ENCODE measurements at places on chromosomes 16 and 17.
A peak's percentile ranks its signal among the peaks of the same experiment; 100 is the strongest.

- no peak for DNase-seq
These were observed 2.2 kb downstream of the PLA2G15 start for GRCh38 chr16:68247400-68247799.

- DNase-seq = no peak
These were observed 39.7 kb downstream of the RGS9 start for GRCh38 chr17:65176646-65177409.

DNA sequence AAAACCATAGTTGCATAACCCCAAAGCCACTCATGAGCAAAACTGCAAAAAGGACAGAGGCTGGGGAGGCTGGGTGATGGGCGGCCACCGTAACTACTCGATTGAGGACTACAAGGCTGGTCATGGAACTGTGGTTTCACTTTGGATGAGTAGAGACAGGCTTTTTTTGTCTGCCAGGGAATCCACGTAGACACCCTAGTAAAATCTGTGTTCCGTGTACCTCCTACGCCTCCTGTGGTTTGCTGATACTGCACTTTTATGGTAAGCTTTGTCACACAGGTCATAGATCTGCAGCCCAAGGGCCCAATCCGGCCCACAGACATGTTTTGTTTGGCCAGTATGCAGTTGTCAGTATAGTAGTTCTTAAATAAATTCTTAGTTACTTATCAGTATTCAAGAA, 2.2 kb upstream of the TLCD3B start:
- DNase-seq = no peak

DNA sequence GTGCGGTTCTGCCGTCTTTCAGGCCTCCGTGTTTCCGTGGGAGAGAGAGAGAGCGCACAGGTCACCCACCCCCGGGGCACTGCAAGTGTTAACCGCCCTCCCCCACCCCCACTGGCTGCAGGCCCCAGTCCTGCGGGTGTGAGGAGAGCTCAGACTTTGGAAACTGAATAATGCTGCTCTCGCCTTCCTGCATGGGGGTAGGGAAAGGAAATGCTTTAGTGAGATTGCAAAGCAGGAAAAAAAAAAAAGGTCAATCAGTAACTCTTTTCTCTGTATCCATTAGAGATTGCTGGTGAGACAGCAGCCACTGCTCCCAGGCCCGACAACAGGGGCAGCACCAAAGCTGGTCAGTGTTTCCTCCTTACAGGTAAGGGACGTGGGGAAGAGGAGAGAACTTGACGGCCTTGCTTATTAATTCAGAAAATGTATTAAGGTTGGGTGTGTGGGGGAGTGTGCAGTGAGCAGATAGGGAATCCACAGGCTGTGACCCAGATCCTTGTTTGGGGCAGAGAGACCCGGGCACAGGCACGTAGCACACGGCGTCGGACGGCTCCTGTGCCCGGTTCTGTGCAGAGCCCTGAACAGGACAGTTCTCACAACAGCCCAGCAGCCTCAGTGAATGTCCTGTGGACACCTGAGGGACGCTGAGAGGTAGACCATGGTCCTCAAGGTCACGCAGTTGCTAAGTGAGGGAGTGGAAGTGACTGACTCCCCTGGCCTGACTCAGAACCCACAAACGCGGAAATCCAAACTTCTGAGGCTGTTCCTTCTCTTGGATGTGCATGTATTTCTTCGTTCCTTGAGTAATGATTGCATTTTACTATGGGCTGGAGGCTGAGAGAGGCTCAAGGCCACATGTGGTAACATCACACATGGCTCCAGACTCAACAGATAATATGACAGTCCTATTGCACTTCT, 156.5 kb downstream of the FOXL1 start:
- DNase-seq = no peak

DNA sequence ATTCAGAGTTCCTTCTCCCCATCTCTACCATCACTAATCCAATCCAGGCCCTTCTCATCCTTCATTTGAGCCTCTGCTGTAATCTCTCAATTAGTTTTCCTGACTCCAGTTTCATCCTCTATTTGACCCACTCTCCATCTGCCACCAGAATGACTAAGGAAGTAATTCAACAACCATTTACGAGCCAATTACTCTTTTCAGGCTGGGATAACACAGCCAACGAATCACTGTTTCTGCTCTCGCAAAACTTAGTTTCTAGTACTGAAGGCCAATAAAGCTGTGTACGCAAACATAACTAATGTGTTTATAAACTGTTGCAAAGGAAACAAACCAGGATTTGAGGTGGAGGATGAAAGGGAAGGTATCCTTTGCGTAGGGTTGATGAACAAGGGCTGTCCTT, 53.7 kb downstream of the MAP2K6 start:
- DNase-seq = no peak

DNA sequence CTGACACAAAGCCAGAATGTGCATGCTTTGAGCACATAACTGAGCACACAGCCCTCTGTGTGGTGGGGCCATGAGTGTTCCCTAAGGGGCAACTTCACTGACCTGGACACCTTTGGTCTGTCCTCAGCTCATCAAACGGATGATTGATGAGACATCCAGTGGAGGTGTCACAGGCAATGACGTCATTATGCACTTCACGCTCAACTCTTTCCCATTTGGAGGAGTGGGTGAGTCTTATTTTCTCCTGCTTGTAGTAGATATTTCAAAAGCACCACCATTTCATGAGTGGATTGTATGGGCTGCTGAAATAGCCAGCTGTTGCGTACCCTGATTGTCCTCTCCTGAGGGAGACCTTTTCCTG, 16.2 kb downstream of the ALDH3A2 start:
- DNase-seq = no peak

- no peak for DNase-seq
These were observed 25.3 kb downstream of the PRSS54 start for GRCh38 chr16:58269526-58269925.

- no peak for DNase-seq
These were observed 384.3 kb upstream of the PSMD7 start for GRCh38 chr16:73912281-73912680.

GRCh38 chr16:85637808-85638647, 24.9 kb downstream of the GSE1 start:
- no peak for DNase-seq

DNA sequence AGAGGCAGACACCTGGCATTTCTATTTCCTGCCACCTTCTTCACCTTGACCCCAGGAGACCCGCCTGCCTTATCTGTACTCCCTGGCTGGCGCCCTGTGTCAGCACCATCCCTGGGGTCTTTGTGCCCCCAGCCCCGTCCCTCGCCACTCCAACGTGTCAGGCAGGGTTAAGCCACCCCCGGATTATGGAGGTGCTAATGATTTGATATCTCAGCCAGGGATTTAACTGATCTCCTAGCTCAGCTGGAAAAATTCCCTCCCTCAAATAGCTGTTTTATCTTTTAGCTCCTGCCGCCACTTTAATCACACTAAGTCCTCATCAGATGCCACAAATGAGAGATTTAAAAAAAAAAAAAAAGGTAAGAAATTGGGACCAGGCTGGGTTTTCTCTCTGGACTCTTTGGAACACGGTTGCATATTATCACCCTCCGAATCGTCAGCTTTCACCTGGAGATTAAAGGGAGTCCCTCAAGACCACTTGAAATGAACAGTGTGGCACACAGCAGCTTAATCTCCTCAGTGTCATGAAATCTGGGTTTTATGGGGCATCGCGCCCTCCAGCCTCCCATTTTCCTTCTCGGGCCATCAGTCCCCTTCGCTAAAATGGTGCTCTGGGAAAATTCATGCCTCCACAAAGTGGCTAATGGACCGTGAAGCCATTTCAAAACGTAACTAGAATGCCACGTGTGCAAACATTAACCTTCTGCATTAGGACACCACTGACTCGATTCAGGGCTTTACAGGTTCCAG, 26.2 kb upstream of the WFDC1 start:
- peak; percentile 73 for DNase-seq

GRCh38 chr17:71184716-71185115, 936.1 kb upstream of the SOX9 start:
- DNase-seq = no peak

DNA sequence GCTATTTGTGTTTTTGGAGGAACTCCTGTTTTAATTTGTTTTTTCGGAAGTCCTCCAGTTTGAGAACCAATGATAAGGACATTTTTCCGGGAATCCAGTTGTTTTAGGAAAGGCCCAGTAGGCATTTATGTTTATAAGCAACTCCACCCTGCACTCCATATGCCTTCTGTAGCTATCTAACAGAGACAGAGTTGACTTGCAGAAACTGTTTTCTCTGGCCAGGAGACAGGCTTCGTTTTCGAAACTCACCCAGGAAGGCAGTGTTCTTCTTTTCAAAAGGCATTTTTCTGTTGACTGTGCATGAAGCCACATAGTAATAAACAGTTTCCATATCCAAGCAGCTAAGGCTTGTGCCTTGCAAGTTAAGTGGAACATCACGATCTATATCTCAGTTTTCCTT, 587.1 kb downstream of the WWOX start:
- no peak for DNase-seq

GRCh38 chr16:77549876-77550275, 115.0 kb upstream of the ADAMTS18 start:
- DNase-seq = no peak

- DNase-seq = peak; percentile 62
These were observed 791 bp downstream of the MCRIP2 start for GRCh38 chr16:642189-643049.

DNA sequence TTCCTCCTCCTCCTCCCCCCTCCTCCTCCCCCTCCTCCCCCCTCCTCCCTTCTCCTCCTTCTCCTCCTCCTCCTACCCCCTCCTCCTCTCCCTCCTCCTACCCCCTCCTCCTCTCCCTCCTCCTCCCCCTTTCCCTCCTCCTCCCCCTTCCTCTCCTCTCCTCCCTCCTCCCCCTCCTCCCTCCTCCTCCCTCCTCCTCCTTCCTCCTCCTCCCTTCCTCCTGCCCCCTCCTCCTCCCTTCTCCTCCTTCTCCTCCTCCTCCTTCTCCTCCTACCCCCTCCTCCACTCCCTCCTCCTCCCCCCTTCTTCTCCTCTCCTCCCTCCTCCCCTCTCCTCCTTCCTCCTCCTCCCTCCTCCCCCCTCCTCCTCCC, 6.6 kb upstream of the PDP2 start:
- DNase-seq = no peak

DNA sequence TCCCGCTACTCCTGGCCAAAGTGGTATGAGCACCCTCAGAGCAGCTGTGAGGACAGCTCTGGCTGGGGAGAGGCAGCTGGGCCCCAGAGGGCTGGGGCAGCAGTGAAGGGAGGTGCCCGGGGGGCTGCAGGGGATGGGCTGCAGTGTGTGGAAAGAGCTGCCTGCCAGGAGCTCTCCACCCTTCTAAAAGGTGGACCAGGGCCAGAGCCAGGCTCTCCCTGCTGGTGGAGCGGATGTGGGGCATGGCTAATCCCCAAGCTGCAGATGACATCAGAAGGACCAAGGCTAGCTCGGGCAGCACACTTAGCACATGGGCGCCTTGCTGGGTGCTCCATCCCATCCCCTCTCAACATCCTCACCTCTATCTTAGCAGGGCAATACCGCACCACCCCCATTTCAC, 103.1 kb downstream of the SDK2 start:
- peak; percentile 86 for DNase-seq

DNA sequence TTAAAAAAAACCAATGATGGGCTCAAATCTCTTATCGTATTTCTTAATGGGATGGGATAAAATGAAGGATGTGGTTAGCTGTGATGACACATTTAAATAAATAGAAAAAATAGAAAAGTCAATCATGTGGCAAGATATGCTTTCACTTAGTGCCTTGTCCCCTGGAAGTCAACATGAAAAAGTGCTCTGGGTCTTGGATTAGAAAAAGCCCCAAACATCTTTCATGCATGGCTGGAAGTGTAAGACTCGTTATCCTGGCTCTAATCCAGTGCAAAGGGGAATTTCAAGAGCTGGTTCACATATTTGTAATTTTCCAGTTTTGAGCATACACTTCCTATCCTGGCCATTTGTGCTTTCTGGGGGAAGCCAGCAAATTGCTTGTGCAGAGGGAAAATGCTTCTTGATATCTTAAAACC, 160.9 kb downstream of the MAP2K6 start:
- DNase-seq = no peak

GRCh38 chr17:9890124-9890523, 14.9 kb downstream of the RCVRN start:
- DNase-seq = no peak

- DNase-seq = no peak
These were observed 9.3 kb downstream of the NQO1 start for GRCh38 chr16:69717066-69717465.

DNA sequence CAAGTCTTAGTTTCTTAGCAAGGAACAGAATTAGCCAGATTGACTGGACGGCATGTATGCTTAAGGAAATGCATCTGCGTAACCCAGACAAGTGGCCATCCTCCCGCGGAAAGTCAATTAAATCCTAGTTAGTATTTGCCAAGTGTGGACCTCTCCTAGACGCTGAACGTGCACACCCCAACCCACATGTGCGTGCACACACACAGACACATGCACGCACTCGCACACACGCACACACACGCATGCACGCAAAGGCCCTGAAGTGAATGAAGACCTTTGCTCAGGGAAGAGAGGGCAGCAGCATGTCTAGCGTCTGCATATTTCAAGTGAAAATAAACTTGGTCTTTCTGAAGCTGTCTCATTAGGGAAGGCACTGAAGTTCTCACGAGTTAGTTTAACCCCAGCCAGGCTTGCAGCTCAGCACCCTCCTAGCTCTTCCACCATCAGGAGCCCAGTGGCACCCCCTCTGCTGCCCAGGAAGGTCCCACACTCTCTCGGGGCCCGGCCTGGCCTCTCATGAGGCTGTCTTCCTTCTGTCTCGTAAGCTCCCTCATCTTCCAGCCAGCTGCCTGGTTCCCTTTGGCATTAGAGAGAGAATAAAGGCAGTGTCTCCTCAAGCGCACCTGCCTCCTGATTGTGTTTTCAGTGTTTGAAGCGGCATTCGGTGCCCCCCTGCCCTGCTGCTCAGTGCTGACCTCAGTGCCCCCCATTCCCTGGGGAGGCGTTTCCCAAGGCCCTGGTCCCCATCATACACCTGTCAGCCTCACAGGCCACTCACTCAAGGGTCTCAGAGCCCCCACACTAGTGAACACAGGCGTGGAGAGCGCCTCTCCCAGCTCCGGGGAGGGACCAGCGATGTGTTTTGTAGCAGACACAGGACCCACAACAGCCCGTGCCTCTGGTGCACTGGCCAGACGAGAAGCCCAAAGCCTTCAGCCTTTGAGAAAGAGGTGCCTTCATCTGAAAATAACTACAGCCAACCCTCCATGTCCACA, 52.2 kb upstream of the CHMP6 start:
- DNase-seq = no peak

GRCh38 chr17:10875984-10876555, 38.2 kb upstream of the PIRT start:
- DNase-seq = peak; percentile 62

DNA sequence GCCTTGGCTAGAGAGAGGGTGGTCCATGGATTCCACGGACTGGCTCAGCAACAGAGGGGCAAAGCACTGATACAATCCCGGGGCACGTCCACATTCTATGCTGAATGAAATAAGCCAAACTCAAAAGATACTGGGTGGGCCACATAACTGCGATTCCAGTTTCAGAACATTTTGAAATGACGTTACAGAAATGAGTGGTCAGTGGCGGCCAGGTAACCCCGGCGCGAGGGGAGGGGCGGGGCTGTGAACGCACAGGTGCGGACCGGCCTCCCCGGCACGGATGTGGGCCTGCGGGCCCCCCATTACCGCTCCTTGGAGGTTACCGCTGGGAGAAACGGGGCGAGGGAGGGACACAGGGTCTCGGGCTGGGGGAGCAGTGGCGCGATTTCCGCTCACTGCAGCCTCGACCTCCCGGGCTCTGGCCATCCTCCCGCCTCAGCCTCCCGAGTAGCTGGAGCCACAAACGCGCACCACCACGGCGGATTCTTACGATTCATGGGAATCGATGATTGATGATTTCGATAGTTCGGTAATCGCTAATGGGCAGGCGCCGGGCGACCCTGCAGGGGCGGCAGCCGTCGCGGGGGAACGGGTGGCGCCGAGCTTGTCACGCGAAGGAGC, 559 bp downstream of the MVD start:
- no peak for DNase-seq
